ENCODE measurements at places on chromosomes 12 and 14.

GRCh38 chr14:96400495-96400894 is 8.6 kb downstream of the AK7 start:
- no peak for DNase-seq

- DNase-seq = no peak
These were observed 59.8 kb downstream of the C14orf132 start for GRCh38 chr14:96098999-96099335.

DNA sequence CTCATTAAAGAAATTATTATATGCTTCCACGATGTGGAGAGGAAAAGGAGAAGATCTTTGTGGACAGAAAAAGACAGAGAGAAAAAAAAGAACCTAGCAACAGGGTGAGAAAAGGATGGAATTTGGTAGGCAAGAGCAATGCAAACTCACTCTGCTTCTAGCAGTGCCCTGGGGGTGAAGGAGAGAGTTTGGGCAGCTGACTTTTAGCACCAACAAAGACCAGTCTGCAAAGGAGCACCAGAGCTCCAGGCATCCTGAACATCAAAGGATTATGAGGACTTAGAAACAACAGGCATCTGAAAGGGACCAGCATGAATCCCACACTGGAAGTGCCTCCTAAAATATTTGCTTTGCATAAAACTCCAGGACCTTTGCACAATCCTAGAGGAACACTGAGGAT is 32.8 kb upstream of the RERG start:
- no peak for DNase-seq

GRCh38 chr12:131894981-131895639 is 688 bp downstream of the ULK1 start:
- DNase-seq = no peak

- DNase-seq = no peak
These were observed 27.8 kb downstream of the PELI2 start for GRCh38 chr14:56145965-56146364.

- DNase-seq = no peak
These were observed 349.7 kb downstream of the ATP23 start for GRCh38 chr12:58291106-58291505.

- DNase-seq = no peak
These were observed 385.6 kb downstream of the GRIN2B start for GRCh38 chr12:13595536-13596443.

Measured in progenitor cell of endocrine pancreas (in vitro differentiated cells).